Stimulated activated CD4-positive, alpha-beta T cell treated with anti-CD3 and anti-CD28 coated beads, Interleukin-12 subunit alpha, Interleukin-12 subunit beta, amount 100 ng/mL, for 24 hours (primary cell): ENCODE measurements at places on chromosomes 12 and 14.
A peak's percentile ranks its signal among the peaks of the same experiment; 100 is the strongest.

DNA sequence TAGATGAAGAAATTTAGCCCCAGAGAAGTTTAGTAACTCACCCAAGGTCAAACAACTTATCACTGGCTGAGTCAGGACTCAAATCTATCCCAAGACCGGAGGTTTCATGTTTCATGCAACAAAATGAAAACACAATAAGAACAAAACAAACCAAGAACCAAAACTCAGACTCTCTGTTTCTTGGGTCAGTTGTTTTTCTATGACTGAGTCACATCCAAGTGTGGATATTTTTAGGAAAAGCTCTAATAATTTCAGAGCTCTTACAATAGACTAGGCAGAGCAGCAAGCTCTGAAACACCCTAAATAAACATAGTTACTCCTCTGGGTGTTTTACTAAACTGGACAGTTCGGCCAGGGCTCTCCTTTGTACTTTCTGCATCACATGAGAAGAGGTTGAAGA is 87.6 kb upstream of the PRB2 start:
- no peak for DNase-seq

GRCh38 chr12:968545-968944 is 19.1 kb upstream of the RAD52 start:
- no peak for DNase-seq

GRCh38 chr14:65750906-65751305 is 338.4 kb downstream of the FUT8 start:
- no peak for DNase-seq

DNA sequence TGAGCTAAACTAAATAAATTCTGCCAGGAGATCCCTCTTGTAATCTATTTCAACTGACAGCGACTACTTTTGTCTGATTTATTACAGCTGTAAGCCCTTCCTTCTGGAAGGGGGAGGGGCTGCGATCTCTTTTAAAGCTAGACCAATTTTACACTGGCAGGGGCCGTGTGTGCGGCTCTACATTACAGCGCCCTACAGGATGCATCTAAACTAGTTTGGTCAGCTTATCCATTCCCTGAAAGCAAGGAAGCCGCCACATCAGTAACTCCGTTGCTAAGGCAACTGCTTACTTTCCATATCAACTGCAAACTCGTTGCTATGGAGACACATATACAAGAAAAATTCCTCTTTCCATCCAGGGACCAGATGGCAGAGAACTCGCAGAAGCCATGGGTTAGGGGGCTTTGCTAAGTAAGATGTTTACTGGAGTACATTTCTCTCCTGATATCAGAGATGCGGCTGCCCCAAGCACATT is 17.4 kb downstream of the FOXN3 start:
- DNase-seq, result no peak

DNA sequence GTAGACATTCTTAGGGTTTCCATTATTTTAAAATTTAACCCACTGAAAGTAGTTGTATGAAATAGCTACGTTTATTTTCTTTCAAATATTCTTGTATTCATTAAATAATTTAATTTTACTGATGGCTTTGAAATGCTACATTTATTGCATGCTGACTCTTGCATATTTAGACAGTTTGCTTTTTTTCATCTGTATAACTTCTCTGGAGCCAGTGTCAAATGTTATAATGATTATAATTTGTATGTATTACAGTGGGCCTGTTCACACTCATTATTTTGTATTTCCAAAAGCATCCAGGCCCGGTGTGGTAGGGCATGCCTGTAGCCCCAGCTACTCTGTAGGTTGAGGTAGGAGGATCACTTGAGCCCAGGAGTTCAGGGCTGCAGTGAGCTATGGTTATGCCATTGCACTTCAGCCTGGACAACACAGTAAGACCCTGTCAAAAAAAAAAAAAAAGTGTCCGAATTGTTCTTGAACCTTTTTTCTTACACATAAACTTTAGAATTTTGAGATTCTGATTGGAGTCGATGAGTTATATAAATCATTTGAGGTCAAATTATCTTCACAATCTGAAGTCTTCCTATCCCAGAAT is 905 bp downstream of the ZNF84 start:
- no peak for DNase-seq

- no peak for DNase-seq
Measured at GRCh38 chr14:101475456-101476257, 85.6 kb upstream of the DIO3 start.

DNA sequence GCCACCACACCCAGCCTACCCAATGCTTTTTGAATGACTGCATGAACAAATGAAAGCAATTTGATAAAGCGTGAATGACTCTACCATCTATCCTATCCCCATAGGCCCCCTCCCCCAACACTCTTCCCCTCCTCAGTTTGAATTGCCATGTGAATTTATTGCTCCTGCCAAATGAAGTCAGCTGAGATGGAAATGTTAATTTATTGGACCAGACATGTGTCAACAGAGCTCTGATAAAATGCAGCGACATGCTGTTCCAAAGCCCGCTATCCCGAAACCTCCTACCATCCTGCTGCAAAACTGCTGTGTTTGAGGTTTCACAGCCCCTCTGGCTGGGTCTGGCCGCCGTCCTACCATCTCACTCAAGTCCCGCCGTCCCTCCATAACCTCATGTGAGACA is 360.5 kb downstream of the CACNA1C start:
- DNase-seq, result no peak

GRCh38 chr12:109718390-109718789 is 4.8 kb downstream of the FAM222A start:
- DNase-seq, result no peak

DNA sequence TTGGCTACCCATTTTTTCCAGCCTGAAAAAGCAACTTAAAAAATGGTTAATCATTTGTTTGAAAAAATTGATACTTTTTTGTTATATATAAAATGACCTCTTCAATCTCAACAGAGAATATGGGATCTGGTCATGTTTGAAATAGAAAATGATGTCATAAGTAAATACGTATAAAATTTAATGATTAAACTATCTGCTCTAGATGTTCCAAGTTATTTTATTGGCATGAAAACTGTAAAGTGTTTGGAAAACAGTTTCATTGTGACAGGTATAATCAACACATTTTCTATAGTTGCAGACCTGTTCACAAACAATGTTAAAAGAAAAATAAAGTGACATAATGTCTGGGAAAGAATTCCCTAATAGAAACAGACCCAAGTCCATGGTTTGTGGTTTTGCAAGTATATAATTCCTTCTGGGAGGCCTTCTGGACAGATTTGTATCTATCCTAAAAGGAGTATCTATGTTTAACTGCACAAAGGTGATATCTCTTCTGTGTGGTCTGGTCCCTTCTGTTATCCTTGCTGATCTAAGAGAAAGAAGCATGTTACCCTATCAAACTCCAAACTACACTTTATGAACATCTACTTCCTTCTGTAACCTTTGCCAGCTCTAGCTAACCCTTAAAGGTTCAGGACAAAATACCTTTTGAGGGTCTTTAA is 39.5 kb upstream of the LRIG3 start:
- no peak for DNase-seq

- DNase-seq, result no peak
Measured at GRCh38 chr12:26428420-26428819, 233.0 kb downstream of the SSPN start.

DNA sequence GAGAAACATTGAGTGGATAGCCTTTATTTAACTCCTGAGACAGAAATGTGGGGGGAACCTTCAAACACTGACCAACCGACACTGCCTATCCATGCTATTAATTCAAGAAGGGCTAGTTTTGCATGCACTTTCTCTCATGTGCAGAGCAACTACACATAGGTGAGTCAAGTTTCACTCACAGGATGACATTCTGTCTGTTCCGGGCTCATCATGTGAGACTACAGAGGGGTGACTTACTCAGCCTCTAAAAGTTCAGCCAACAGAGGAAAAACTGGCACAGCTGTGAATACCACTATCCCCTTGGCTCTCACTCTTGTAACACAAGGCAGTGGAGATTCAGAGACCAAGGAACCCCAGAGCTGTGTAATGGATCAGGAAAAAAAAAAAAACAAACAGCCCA is 13.3 kb downstream of the BEST3 start:
- no peak for DNase-seq

- DNase-seq, result peak; percentile 59
Measured at GRCh38 chr14:61894452-61895077, 132.3 kb downstream of the SNAPC1 start.

- DNase-seq, result no peak
Measured at GRCh38 chr14:26685401-26685800, 87.6 kb upstream of the NOVA1 start.

GRCh38 chr12:125128439-125129178 is 63.4 kb downstream of the AACS start:
- DNase-seq, result no peak

DNA sequence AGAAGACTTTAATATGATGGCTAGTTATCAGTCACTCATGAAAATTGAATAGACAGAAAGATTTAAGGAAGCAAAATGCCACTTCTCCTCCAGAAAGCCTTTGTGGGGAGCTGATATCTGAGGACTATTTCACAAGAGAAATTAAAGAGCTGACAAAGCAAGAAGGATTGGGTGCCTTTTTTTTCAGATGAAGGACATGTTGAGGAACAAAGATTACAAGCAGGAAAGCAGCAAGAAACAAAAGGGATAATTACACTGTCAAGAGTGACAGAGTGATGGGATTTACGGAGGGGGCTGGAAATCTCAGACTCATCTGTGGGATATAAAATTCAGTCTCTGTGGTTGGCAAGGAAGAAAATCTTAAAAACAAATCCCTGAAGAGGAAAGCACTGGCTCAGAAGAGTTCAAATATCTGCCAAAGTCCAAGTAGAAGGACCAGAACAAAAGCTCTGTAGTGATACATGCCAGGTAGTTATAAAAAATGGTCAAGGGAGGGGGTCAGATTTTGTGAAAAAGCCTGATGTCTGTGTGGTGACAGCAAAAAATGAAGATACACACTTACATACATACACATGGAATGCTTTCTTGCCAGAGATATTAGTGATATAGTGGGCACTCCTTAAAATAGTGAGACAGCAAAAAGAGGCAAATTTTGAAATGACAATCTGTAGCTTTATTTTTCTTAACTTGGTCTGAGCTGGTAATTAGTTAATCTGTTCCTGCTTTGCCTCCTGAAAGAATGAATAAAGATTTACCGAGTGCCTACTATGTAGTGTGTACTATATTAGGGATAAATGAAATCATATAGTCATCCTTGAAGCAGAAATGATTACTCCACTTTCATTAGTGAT is 62.9 kb downstream of the EPS8 start:
- no peak for DNase-seq

DNA sequence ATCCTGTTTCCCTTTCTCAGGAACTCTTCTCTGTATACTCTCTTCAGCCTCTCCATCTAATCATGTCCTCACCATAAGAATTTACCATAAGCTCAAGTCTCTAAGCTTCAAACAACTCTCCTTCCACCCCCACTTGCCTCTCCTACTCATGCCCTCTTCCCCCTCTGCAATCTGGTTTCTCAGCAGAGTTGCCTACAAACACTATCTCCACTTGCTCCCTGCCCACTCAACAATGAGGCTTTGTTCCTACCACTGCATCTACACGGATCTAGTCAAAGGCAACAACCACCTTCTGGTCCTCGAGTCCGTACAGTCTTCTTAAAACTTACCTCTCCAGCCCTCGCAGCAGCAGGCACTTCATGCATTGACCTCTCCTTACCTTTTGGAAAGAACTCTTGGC is 17.2 kb upstream of the FBLN5 start:
- no peak for DNase-seq

- DNase-seq, result no peak
Measured at GRCh38 chr12:24195063-24195462, 245.6 kb upstream of the SOX5 start.

- DNase-seq, result no peak
Measured at GRCh38 chr12:11840366-11840765, 190.9 kb downstream of the ETV6 start.

DNA sequence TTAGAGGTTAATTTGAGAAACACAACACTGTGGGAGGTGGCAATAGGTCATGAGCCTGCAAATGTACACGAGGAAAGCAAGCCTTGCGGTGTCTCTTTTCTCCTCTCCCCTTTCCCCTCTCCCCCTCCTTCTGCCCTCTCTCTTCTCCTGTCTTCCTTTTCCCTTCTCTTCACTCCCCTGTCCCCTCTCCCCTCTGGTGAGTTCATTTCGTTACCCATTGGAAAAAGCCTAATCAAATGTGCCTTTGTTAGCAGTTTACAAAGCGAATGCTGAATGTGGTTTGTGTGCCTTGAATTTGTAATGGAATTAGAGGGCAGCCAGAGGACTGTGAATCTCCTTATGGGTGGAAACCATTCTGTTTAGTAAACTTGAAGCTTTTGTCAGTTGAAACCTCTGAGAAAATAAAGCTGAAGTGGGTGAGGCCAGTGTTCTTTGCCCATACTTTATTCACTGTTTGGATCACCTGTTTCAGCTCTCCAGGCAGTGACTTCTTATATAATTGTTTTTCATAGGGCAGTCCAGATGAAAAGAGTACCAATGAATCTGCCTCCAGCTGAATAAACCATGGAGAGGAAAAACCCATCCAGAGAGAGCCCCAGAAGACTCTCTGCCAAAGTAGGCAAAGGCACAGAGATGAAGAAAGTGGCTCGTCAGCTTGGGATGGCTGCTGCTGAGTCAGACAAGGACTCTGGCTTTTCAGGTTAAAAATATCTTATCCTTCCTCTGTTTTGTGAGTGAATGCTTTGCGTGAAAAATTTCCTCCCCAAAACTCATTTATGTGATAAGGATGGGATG is 7.3 kb downstream of the CIPC start:
- no peak for DNase-seq

DNA sequence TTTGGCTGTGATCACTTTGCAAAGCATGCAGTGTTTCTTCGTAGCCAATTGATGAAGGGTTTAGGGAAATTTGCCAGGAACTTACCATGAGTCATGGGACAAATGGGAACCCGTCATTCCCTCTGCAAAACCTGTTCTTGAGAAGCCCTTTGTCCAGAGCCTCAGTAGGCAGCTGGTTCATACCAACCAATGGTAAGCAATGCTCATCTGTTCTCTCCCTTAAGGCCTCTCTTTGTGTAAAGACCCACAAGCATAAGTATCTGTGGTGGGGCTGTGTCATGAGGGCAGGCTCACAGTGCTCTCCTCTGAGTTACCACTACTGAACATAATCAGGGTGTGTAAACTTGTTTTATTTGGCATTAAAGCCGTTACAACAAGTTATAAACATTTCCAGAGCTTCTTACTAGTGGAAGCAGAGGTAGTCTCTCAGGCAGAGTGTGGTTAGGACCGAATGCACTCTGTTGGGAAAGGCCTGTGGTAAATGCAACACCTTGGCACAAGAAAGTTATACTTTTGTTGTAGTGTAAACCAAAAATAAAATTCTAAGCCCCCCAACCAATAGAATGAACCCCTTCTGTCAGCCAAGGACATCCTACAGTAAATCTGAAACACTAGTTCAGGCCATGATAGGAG is 119.8 kb downstream of the SINHCAF start:
- DNase-seq, result no peak

- DNase-seq, result no peak
Measured at GRCh38 chr14:49287004-49287403, 299.2 kb downstream of the RPS29 start.
